Stimulated activated CD4-positive, alpha-beta T cell treated with anti-CD3 and anti-CD28 coated beads, TNF-alpha, amount 100 ng/mL, for 48 hours (primary cell): ENCODE measurements at places on chromosomes 7 and 10.
A peak's percentile ranks its signal among the peaks of the same experiment; 100 is the strongest.

DNA sequence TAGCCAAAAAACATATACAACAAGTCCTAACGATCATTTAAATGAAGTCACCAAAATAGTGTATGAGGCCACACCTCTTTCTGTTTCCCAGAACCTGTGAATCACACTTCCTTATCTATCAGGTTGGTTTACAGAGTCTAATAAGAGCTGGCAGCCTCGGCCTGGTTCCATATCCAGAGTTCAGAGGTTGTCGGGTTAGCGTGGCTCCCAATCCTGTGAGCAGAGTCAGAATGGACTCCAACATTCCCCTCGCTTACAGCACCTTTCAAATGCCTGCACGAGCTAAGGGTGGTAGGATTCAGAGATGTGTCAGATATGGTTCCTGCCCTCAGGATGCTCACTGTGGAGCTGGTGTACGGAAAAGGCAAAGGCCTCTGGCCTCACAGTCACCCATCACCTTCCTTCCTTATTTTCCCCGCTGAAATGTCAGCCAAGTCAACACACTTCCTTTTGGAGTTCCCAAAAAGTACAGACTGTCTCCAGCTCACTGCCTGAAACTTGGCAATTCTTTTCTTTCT lies 6.0 kb downstream of the IL15RA start:
- peak; percentile 20 for DNase-seq

- DNase-seq = no peak
These were observed 37.8 kb downstream of the CLRN3 start for GRCh38 chr10:127854769-127855590.

- no peak for DNase-seq
These were observed 2.0 kb upstream of the HOGA1 start for GRCh38 chr10:97582169-97582568.

DNA sequence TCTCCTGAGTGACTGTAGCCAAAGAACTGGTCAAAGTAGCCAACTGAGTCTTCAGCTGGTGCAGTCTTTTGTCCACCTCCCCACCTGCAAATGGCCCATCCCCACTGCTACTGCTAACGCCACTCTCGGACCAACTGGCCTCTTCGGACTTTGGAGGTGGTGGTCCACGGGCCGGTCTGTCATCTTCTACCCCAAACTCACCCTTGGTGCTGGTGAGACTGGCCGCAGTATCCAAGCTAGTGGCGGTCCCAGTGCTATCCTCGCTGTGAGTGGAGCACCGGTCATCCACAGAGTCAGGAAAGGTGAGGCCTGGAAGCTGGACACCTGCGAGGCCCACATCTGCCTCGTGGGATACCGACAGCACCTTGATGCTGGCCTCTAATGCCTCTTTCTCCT lies 750 bp downstream of the GCC1 start:
- DNase-seq = no peak

DNA sequence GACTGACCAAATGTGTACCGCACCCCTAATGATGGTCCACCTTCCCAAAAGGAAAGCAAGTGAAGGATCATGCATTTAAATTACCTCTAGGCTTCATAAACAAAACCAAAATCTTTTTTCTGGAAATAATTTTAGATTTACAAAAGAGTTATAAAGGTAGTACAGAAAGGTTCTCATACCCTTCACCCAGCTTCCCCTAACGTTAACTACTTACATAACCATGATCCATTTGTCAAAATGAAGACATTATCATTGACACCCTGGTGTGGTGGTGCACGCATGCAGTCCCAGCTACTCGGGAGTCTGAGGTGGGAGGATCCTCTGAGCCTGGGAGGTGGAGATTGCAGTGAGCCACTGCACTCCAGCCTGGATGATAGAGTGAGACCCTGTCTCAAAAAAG lies 75.1 kb upstream of the TCF7L2 start:
- DNase-seq = no peak

DNA sequence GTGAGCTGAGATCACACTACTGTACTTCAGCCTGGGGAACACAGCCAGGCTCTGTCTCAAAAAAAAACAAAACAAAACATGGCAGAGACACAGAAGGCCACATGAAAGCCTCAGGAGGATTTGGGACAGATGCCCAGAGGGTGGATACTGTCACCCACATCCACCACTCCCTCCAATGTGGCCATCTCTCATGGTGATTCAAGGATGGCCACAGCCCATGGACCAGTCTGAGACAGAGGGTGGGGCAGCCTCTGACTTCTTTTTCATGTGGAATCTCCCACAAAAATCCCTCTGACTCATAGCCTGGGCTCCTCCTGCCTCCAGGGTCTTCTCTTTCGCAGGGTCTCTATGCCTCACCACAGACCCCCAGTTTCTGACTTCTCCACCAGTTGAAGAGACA lies 59.0 kb upstream of the GTF2I start:
- DNase-seq = no peak

GRCh38 chr7:104908636-104909035 lies 105.4 kb upstream of the KMT2E start:
- DNase-seq = no peak

GRCh38 chr10:83262434-83262833 lies 876.9 kb upstream of the GHITM start:
- no peak for DNase-seq

DNA sequence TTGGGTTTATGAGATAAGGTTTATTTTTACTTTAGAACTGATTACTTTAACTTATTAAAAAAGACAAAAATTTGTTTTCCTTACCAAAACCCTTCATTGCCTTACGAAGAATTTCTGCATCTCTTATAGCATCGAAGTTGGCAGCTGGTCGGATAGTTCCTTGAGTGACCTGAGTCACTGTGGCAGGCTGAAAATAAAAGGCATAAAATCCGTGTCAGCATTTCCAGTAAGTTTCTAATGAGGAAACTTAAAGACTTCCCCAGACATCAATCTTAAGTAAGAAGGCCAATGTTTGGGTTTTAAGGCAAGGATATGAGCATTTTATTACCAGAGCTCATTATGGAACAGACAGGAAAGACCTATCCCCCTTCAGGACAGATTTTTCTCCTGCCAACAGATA lies 25.6 kb downstream of the ANXA7 start:
- no peak for DNase-seq

DNA sequence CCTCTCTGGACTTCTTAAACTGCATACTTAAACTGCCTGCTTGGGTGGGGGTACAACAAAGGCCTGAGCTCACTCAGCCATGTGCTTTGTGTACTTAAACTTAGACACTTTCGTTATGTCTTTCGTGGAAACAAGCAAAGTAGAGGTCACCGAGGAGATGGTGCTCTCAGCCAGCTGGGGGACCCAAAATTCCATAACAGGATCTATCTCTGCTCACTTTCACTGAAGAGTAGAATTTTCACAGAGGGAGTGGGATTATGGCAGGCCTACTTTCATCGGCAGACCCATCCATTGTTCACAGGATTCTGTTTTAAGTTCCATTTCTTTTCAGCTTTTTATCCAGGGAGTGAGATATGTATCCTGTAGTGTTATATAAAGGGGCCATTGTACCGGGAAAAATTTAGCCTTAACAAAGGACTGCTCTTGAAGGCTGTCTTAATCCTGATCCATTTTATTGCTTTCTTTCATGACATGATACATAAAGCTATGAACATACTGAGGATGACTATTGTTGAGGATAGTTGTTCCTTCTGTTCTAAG lies 370.0 kb upstream of the GHITM start:
- no peak for DNase-seq

GRCh38 chr10:28020993-28021982 lies 22.4 kb upstream of the ODAD2 start:
- no peak for DNase-seq

GRCh38 chr10:65325913-65326312 lies 1599.9 kb upstream of the LRRTM3 start:
- no peak for DNase-seq

GRCh38 chr10:77247031-77247990 lies 390.3 kb downstream of the KCNMA1 start:
- DNase-seq = no peak

DNA sequence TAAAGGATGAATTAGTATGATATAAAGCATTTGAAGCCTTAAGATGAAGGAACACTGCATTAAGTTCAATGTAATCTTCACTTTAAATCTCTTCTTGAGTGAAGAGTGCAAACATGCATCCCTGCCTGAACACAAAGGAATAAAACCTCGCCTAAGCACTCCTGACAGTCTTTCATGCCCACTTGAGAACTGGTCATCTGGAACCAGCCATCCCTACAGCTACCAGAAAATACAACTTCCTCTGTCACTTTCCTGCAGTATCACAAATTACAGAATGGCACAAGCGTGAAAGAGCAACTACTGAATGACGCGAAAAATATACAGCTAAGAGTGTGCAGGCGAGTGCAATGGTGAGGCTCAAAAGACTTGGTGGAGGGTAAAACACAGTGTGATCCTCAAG lies 1079.9 kb downstream of the CNTNAP2 start:
- no peak for DNase-seq

- no peak for DNase-seq
These were observed 198.4 kb downstream of the TPST1 start for GRCh38 chr7:66403564-66403963.

DNA sequence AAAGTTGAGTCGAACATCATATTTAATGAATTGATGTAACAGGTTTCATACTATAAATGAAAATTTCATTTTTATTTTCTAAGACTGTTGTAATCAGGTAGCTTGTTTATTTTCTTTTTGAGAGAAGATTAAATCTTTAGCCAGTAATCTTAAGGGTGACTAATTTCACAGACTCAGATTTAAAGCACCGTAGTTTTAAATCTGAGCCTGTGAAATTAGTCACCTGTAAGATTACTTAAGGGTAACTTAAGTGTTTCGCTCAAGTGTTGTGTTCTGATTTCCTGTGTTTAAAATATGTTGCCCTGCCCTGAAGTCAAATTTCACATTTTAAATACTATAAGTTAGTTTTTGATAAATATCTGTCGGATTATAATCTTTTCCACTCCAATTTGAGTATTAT lies 35.8 kb upstream of the TMEM236 start:
- no peak for DNase-seq

- DNase-seq = no peak
These were observed 31.7 kb downstream of the GALNTL5 start for GRCh38 chr7:151987748-151988529.

- no peak for DNase-seq
These were observed 34.2 kb upstream of the ANK3 start for GRCh38 chr10:60423920-60424319.
